Left ventricle myocardium inferior (tissue), 1 donor: ENCODE measurements at places on chromosomes 2 and 18.

DNA sequence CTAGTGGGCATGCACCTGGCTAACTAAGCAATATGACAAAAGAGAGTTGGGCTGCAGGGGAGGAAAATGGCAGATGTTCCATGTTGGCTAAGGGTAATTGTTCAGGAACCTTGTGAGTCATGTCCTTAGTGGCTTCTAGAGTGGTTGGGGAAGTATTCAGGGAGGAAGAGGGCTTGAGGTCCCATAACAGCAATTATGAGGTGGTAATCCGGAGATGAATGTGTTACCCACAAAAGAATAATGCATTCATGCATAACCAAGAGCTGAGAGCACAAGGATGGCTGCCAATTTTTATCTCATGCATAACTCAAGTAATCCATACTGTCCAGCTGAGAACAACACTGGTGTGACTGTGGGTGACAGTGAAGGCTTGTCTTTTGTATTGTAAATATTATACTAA is 42.9 kb downstream of the TMEFF2 start:
- no peak for DNase-seq

GRCh38 chr2:190980630-190981209 is 33.3 kb downstream of the STAT1 start:
- DNase-seq = no peak

DNA sequence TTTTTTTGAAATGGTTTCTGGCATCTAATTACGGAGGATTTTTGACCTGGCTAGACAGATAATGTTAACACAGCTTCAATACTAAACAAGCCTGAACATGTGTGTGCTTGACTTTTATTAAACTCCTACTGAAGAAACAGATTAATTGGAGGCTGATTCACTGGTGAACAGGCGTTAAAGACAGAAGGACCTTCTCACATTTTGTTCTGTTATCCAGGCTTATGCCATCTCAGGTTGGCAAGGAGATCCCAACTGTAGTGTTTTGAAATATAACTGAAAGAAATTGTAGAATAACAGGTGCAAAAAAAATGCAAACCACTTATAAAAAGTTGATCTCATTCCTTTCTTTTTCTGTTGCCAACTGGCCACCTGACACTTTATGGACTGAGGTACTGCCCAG is 269.6 kb downstream of the ARHGAP15 start:
- DNase-seq = no peak

DNA sequence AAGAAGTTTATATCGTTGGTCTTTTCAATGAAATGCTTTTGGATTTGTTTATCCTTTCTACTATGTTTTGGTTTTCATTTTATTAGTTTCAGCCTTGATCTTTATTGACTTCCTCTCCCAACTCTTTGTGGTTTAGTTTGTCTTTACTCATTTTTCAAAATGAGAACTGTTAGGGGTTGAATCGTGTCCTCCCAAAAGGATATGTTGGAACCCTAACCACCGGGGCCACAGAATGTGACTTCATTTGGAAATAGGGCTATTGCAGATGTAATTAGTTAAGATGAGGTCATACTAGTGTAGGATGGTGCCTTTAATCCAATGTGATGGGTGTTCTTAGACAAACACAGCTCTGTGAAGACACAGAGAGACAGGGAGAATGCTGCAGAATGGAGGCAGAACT is 60.4 kb upstream of the IL1R2 start:
- DNase-seq = no peak

- DNase-seq = no peak
Measured at GRCh38 chr2:50546790-50547189, 485.1 kb downstream of the NRXN1 start.

GRCh38 chr2:193806088-193806774 is 1611.5 kb upstream of the TMEFF2 start:
- DNase-seq = no peak

GRCh38 chr2:20615466-20616241 is 35.2 kb downstream of the HS1BP3 start:
- DNase-seq = peak; percentile 68

DNA sequence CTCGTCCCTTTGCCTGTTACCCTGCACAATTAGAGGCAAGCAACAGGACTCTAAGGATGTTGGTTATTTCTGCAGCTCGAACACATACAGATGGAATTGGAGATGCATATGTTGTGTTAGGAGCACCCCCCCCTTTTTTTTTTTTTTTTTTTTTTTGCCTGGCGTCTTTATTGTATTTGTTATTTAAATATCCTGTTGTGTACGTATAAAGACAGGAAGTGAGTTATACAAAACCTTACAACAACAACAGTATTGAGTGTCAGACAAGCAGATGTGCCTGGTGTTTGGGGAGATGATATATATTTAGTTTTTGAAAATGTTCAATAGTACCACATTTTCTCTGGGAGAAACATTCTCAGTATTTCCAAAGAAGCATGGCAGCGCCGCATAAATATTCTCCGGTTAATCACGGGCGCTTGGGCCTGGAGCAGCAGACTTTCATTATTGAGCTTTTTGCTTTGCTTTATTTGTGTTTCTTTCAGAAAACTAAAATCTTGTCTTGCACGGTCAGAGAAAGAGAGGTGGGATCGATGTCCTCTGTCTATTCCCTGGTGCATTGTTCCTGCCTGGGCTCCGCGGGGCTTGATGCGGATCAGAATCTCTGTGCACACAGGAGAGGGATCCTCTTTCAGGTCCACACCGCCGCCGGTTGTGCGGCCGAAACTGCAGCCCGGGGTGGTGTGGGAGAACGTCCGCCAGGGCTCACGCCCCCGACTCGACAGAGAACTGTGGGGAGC is 23.2 kb upstream of the ZNF516 start:
- DNase-seq = peak; percentile 42

DNA sequence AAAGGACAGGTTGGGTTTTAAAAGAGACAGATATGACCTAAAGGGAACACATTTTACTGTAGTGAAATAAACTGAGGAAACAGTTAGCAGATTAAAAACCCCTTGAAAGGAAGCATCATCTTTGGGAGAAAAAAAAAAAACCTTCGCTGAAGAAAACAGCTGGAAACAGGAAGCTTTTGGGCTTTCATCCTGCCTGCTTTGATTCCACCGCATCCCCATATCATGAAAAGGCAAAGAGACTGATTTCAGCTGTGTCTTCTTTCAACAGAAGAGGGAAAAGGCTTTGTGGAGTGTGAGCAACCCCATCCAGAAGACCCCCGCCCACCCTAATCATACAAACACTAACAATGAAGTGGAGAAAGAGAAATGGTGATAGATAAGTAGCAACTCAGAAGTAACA is 86.4 kb downstream of the TCF4 start:
- no peak for DNase-seq

GRCh38 chr18:58535340-58536201 is 93.3 kb downstream of the ALPK2 start:
- no peak for DNase-seq
